Endothelial cell (in vitro differentiated cells): ENCODE measurements at places on chromosomes 4 and X.

GRCh38 chr4:107831140-107831539 is 6.4 kb downstream of the SGMS2 start:
- no peak for DNase-seq

GRCh38 chr4:74365761-74366160 is 816 bp downstream of the EREG start:
- no peak for DNase-seq

DNA sequence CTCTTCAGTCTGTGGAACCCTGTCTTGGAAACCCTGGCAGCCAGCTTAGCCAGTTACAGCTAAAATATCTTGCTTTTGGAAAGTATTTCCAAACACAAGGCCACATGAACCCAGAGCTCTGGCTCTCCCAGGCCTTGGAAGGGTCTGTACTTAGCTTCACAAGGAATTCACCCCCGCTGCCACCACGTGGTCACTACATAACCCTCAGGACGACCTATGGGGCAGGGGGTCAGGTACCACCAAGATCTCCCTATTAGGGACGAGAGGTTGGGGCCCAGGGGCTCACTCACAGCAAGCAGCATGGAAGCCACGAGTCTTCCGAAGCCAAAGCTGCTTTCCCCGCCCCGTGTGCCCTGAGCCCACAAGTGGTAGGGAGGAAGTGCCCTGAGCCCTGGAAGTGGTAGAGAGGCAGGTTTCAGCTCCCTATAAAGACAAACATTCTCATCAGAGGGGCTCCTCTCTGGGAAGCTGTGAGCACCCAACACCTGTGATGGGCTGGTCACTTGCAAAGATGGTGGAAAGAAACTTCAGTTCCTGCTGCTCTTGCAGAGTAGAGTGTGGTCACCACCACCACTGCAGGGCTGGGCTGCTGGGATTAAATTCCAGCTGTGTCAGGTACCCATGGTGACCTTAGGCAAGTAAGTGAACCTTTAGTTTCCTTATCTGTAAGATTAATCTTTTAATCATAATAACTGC is 4.7 kb upstream of the JAKMIP1 start:
- no peak for DNase-seq

DNA sequence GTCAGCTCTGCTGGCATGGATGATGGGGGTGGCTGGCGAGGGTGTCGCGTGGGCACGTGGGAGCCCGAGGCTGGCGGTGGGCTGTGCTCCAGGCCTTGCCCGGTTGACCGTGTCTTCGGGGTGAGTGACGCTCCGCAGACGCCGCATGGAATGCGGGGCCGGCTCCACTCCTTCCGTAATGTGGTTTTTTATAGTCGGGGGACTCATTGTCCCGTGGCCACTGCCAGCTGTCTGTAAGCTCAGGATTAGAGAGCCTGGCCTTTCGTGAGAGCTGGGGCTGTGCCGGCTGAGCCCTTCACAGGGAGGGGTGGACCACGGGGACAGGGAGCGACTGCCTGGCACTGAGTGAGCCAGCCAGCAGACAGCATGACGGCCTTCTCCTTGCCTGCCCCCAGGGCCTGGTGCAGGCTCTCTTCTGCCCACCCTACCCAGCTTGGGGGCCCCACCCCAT is 20.4 kb downstream of the DOK7 start:
- DNase-seq: no peak

DNA sequence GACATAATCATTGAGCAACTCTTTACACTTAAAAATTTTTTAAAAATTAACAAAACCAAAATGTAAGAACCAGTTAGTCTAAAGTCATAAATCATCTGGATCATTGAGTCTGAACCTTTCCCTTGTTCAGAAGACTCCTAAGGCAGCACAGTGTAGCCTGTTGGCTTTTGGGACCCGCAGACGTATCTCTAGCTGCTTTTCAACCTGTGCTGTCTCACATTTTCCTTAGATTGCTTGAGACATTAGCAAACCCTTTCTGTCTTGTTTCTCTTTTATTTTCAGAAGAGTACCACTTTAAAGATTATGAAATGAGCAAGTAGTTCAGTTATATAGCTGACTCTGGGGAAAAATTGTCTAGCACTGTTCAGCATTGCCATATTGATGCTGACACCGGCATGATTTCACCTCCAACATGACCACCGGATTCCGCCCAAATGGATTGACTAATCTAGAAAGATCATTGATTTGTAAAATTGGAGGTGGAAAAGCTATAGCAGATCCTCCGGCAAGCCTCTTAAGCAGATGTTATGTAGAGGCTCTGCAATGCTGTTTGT is 8.9 kb downstream of the TCEANC start:
- no peak for DNase-seq

DNA sequence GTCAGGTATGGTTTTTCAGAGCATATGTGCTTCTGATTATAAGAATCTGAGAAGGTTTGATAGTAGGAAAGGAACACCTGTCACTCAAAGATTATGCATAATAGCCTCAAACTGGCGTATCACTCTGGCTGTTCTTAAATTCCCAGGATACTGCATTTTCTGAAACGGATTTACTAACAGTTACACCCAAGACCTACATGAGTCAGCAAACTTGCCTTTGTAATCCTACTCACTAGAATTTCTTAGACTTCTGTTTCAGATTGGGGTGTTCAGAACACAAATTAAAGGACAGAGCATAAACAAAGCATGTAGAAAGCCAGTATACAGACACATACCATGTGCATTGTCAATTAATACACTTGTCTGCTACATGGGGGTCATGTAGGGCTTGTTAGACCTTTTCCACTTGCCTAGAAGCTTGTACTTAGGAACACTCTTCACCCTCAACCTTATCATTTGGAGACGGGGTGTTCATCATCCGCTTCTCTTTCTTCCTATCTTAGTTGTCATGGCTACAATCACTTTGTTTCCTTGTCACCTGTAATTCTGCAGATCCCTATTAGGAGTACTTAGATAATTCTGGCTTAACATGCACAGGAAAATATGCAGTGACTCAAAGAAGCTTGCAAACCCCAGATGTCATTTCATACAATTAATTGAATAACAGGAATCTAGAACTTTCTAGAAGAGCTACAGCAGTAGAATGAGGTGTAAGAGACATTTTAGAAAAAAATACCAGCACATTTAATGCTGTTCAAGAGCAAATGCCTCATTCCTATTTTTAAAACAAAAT is 593.0 kb upstream of the TENM3 start:
- DNase-seq: no peak

- DNase-seq: no peak
These were observed 30.1 kb upstream of the KIAA0232 start for GRCh38 chr4:6752486-6752829.

DNA sequence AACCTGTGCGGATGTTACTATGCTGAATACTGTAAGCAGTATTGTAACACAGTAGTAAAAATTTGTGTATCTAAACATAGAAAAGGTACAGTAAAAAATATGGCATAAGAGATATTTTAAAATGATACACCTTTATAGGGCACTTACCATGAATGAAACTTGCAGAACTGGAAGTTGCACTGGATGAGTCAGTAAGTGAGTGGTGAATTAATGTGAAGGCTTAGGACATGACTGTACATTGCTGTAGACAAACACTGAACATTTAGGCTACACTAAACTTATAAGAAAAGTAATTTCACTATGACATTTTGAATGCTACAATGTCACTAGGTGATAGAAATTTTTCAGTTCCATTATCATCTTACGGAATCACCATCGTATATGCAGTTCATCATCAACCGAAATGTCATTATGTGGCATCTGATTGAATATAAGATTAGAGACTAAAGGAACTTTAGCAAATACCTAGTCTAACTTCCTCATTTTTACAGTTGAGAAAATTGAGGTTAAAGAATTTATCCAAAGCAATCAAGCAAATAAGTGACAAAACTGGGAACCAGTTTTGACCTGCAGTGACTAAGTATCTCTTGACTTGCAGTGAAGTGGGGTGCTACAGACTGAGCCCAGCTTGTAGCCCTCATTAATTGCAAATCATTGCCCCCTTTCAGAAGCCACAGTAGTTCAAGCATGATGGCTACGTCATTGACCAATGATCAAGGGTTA is 55.3 kb downstream of the EGF start:
- DNase-seq: no peak

DNA sequence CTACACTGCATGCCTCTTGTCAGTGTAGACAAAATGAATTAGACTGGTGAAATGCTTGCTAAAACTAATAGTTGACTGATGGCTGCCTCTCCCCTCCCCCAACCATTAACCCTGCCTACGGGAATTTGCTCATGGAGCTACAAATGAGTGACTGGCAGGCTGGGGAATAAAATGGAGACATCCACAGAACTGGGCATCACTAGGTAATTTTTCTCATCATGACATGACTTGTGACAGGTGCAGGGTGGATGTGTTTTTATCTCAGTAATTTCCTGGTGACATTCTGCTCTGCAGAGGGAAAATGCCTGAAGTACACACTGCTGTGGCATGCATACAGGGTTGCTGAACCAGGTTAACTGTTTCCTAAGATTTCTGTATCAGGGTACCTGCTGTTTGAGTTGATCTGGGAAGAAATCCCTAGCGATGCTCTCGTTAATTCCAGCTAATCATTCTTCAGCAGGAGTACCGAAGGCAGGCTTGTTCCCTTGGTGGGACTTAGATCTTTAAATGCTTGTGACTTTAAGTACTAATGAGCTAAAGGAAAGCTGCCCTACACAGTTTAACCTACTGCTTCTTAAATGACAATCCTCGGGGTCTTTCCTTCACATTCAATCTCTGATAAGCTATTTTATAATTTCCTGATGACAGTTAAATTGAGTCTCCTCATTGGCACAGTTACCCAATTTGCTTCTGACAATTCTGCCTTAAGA is 376.3 kb upstream of the LCORL start:
- DNase-seq: no peak

DNA sequence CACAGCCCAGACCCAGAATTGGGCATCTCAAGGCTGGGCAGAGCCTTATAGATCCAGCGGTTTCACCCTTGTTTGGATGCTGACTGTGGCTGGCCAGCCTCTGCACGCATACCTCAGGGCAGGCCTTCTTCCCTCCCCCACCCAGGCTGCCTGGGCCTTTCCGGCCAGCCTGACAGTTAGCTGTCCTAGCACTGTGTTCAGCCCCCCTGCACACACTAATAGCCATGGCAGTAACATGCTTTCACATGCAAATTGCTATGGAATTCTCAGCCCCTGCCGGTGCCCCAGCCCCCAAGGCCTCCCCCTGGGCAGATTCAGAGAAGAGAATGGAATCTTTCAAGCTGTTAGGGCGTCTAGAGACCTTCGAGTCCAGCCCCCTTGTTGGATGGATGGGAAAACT is 17.7 kb downstream of the EFNB1 start:
- DNase-seq: no peak

GRCh38 chr4:45484740-45485139 is 639.1 kb downstream of the GABRG1 start:
- DNase-seq: no peak
